CD14-positive monocyte (primary cell): ENCODE measurements at places on chromosomes 3 and 15.

GRCh38 chr3:6078436-6078835, 782.5 kb upstream of the GRM7 start:
- DNase-seq, result no peak

- DNase-seq, result peak; percentile 77
Observed at GRCh38 chr15:63221346-63221745, 31.9 kb downstream of the RAB8B start.

- peak; percentile 28 for DNase-seq
Observed at GRCh38 chr3:116020495-116020894, 397.2 kb downstream of the GAP43 start.

DNA sequence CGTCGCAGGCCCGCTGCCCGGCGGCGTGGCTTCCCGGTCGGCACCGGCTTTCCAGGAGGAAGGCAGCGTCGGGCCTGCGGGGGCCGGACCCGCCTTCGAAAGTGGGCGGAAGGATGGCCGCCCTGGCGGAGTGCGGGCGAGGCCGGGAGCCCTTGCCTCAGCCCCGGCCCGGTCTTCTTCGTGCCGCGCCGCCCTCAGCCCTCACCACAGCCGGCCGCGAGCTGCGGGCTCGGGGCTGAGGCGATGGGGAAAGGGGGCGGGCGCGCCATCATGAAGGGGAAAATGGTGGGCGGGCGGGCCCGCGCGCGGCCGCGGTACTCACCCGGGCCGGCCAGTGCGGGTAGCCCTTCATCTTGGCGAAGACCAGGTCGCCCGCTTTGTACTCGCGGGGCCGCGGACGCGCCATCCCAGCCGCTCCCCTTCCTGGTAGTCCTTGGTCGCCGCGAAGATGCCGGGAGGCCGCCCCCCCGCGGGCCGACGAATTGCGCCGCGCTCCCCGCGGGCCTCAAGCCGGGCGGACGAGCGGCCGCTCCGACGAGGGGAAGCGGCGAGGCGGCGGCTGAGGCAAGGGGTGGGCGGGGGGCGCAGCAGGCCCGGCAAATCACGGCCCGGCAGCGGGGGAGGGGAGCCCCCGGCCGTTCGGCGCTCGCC, 489 bp downstream of the HDGFL3 start:
- peak; percentile 6 for DNase-seq
